ENCODE measurements at places on chromosomes 11 and 22. TPM values are rescaled to one million over a fixed set of nuclear protein-coding genes. Genes with fewer than 3 reads are reported as not detected.

SCGB1A1 gene
- 1.1 TPM for total RNA-seq

- no peak for DNase-seq
- H3K36me3 ChIP-seq, result no peaks in the 10 kb centered on the region
- H3K27me3 ChIP-seq, result no peaks in the 10 kb centered on the region
- no peak overlapping the region for H3K4me3 ChIP-seq
- H3K27ac ChIP-seq, result no peak overlapping the region
Observed at GRCh38 chr22:48960980-48961660, 866.6 kb downstream of the BRD1 start.

GRCh38 chr11:221998-222789, 13.9 kb downstream of the SIRT3 start:
- H3K27me3 ChIP-seq, result no peaks in the 10 kb centered on the region
- no peak overlapping the region for H3K27ac ChIP-seq
- H3K4me3 ChIP-seq, result no peak overlapping the region
- H3K36me3 ChIP-seq, result peaks cover 41% of the 10 kb centered on the region

DNA sequence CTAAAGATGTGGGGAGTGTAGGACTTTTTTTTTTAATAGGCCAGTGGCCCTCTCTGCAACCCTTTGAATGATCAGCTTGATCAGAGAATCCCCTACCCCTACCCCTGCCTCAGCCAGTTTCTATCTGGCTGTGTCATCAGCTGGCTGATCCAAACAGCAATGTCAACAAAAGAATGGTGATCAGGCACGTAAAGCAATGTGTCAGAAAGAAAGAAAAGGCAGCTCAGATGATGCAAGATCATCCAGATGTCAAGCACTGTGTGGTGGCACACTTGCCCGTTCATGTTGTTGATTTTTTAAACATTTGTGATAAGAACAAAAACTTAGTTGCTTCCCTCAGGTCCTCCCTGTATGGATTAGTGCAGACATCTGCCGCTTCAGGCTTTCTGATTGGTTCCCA, 26.3 kb upstream of the EHF start:
- peaks cover 11% of the 10 kb centered on the region for H3K4me1 ChIP-seq
- no peak overlapping the region for H3K4me3 ChIP-seq
- H3K27ac ChIP-seq, result no peak overlapping the region
- no peaks in the 10 kb centered on the region for H3K36me3 ChIP-seq

- no peak overlapping the region for H3K4me3 ChIP-seq
- DNase-seq, result no peak
- H3K4me1 ChIP-seq, result no peaks in the 10 kb centered on the region
- no peaks in the 10 kb centered on the region for H3K36me3 ChIP-seq
- H3K27me3 ChIP-seq, result peaks cover 36% of the 10 kb centered on the region
Observed at GRCh38 chr11:76644591-76644990, 26.0 kb downstream of the LRRC32 start.

GRCh38 chr11:110196241-110196754, 100.1 kb downstream of the RDX start:
- no peaks in the 10 kb centered on the region for H3K4me1 ChIP-seq
- H3K36me3 ChIP-seq, result no peaks in the 10 kb centered on the region
- no peak overlapping the region for H3K27ac ChIP-seq
- no peaks in the 10 kb centered on the region for H3K27me3 ChIP-seq
- no peak for DNase-seq
- no peak overlapping the region for H3K4me3 ChIP-seq

DNA sequence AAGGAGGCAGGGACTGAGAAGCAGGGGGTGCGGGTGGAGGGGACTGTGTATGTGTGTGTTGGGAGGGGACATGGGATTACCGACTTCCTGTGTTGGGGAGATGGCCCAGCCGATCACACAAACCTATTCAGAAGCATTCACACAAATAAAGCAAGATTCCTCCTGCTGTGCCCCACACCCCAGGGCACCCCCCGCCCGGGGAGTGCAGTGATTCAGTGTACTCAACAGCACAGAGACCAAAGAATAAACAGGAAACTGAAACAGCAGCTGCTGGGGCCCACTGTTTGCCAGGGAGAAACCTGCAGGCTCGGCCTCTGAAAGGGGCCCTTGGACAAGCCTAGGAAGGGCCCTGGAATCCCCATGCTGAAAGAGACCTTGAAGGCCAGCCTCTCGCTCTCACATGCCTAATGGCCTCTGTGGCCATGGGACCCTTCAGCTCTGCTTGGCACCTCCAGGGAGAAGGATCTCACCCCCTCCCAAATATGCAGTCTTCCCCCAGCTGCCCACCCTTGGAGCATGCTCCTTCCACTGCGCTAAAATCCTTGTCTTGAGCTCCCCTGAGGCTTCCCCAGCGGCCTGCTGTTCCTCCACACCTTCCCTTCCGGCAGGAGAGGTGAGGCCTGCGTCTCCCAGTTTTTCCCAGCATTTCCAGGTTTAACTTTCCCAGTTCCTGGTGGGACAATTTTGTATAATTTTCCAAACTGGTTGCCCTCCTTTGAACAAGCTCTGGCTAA, 72.9 kb downstream of the CSNK2A3 start:
- peaks cover 43% of the 10 kb centered on the region for H3K27me3 ChIP-seq
- H3K4me3 ChIP-seq, result no peak overlapping the region
- no peak for DNase-seq
- no peaks in the 10 kb centered on the region for H3K36me3 ChIP-seq
